CD4-positive, alpha-beta T cell treated with Interleukin-15 for 4 hours (primary cell): ENCODE measurements at places on chromosomes 7 and 10.
A peak's percentile ranks its signal among the peaks of the same experiment; 100 is the strongest.

- no peak for DNase-seq
These were observed 15.4 kb downstream of the AKR1B1 start for GRCh38 chr7:134443396-134444070.

GRCh38 chr10:33655165-33655815 lies 320.8 kb upstream of the NRP1 start:
- no peak for DNase-seq

- peak; percentile 19 for DNase-seq
These were observed 13.1 kb upstream of the IMPDH1 start for GRCh38 chr7:128422842-128423241.

DNA sequence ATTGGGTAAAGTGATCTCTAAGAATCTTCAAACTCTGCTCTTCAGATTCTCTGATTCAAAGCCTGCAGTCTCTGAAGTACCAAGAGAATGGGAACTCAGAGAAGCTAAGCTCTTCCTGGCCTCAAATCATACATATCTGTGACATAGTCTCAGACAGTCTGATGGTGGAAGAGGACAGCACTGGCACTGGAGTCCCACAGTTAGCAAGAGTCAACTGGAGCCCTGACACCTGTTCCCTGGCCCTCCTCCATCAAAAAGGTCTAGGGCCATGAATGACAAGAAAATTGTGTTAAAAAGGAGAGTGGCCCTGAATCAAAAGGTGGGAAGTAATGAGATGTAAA lies 37.7 kb downstream of the PRSS2 start:
- DNase-seq = no peak

GRCh38 chr10:88459530-88459929 lies 123.6 kb downstream of the RNLS start:
- DNase-seq = no peak

- peak; percentile 32 for DNase-seq
These were observed 87.8 kb downstream of the BTRC start for GRCh38 chr10:101441541-101442455.

DNA sequence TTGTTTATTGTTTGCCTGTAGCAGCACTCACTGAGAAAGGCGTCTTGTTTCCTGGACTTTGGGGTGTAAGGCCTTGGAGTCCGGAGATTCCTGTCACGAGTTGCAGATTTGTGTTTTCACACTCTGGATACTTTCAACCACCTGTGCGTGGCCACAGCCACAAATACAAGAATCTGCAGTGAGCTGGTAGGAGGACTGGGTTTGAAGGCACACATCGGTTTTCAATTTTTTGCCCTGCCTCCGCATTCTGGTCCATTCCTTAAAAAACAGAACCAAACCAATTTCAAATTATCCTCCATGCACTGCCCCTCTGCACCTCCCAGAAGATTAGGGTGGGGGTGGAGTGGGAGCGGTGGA lies 619 bp downstream of the EXOC4 start:
- DNase-seq = peak; percentile 5

GRCh38 chr10:2611603-2612002 lies 455.7 kb upstream of the PFKP start:
- no peak for DNase-seq

- DNase-seq = no peak
These were observed 4.2 kb downstream of the CPVL start for GRCh38 chr7:29142021-29142727.

GRCh38 chr10:114306116-114306973 lies 67.3 kb downstream of the VWA2 start:
- DNase-seq = no peak

DNA sequence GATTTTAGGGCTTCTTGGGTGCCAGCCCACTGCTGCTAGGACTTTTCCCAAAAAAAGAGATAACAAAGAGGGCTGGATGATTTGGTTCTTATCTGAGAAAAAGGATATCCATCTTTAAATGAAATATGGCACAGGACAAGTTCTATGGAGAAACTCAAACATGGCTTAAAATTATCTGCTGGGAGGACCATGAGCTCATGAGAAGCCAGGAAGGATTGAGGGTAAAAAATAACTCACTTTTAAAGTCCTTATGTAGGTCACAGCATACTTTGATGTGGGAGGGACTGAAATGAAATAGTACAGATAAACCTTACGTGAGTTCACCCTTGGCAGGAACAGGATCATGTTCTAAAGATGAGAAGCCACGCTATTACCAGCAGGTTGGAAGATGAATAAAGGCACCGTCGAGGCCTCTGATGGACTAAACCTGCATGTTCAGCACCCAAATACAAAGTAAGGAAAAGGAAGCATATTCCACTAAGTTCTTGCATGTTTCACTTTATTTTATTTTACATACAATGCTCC lies 369.2 kb upstream of the KLF6 start:
- peak; percentile 41 for DNase-seq

DNA sequence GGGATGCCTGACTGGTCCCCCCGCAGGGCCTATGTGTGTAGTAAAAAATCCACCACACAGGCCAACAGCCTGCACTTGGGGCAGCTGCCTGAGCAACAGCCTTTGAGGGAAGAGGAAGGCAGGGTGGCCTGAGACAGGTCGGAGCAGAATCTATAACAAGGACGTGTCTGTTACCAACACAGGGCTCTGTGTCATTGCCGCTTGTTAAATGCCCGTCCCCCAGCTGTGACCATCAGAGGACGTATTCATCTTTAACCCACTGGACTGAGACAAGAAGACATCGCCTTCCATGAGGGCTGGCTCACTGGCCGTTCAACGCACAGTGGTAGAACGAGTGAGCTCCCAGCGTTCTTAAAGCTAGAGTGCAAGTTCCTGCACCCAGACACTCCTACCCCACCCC lies 7.8 kb downstream of the PDIA4 start:
- no peak for DNase-seq

GRCh38 chr7:98315318-98315993 lies 34.0 kb downstream of the BRI3 start:
- DNase-seq = no peak

- no peak for DNase-seq
These were observed 230.9 kb downstream of the KLF6 start for GRCh38 chr10:3554121-3554522.

DNA sequence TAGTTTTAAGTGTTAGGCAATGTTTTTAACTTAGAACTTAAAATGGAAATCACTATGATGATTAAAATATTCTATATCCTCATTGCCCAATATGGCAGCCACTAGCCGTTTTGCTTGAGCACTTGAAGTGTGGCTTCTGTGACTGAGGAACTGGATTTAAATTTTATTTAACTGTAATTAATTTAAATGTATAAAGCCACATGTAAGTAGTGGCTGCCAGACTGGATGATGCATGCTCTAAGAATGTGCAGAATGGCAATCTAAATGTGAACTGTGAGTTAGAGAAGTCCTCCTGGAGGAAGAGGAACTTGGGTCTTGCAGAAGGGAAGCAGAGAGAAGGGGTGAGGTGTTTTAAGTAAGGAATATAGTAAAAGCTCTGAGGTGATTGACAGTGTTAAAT lies 451.4 kb downstream of the SUGCT start:
- no peak for DNase-seq

GRCh38 chr7:30741289-30741688 lies 10.6 kb upstream of the INMT start:
- no peak for DNase-seq

GRCh38 chr7:366161-366803 lies 76.3 kb downstream of the FOXL3 start:
- no peak for DNase-seq

- DNase-seq = no peak
These were observed 80.4 kb upstream of the BMPER start for GRCh38 chr7:33824911-33825459.

- no peak for DNase-seq
These were observed 16.0 kb downstream of the DGKB start for GRCh38 chr7:14886533-14886932.

GRCh38 chr10:70743430-70743788 lies 41.8 kb downstream of the TBATA start:
- no peak for DNase-seq

DNA sequence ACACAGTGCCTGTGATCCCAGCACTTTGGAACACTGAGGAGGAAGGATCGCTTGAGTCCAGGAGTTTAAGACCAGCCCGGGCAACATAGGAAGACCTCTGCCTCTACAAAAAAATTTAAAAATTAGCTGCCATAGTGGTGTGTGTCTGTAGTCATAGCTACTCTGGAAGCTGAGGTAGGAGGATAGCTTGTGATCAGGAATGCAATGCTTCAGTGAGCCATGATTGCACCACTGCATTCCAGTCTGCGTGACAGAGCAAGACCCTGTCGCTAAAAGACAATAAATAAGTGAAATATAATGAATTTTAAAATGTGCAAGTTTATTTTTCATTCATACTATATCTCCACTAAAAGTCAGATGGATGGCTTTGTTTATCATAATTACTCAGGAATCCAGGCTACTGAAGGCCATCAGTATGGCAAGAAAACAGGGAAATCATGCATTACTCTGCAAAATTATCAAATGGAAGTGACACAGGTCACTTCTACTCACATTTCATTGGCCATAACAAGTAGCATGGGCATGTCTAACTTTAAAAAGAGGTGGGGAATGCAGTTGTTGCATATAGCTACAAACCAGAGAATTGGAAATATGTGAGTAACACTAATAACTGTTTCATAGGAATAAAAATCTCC lies 32.9 kb upstream of the FAM3C start:
- DNase-seq = no peak

- no peak for DNase-seq
These were observed 109.3 kb downstream of the TCF7L2 start for GRCh38 chr10:113059371-113059780.

DNA sequence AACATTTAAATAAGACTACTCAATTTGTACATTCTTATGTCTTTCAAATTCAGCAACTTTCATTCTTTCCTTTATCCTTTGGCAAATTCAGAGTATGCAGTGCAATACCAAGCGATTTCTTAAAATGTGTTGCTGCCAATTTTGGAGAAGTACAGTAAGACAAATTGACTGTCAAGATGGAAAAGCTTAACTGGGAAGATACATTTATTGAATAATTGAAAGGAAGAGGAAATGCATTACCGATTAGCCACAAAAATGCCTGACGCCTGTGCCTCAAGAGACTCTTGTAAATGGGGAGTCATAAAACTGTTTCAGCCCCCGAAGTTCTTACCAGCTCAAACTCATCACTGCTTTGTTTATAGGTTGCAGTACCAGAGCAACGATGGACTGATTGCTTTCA lies 373.3 kb upstream of the GALNT17 start:
- DNase-seq = no peak

DNA sequence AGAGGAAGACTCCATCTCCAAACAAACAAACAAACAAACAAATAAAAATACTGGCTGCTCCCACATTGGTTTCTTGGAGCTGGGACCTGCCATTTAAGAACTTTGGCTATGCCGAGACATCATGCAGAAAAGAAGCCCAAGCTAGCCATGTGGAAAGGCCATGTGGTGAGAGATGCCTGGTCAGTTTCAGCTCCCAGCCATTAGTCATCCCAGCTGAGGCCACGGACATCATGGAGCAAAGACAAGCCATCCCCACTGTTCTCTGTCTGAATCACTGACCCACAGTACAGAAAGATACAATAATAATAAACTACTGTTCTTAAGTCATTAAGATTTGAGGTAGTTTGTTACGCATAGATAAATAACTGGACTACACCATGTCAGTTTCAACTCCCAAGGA lies 70.0 kb upstream of the PCBD1 start:
- DNase-seq = no peak
